ENCODE measurements at places on chromosomes 11 and 22. TPM values are rescaled to one million over a fixed set of nuclear protein-coding genes. Genes with fewer than 3 reads are reported as not detected.

- no peaks in the 10 kb centered on the region for H3K4me1 ChIP-seq
- no peak for DNase-seq
- no peak overlapping the region for H3K4me3 ChIP-seq
Observed at GRCh38 chr11:81596704-81597103, 1137.0 kb downstream of the FAM181B start.

- no peak overlapping the region for H3K4me3 ChIP-seq
- peaks cover 23% of the 10 kb centered on the region for H3K27me3 ChIP-seq
- no peaks in the 10 kb centered on the region for H3K36me3 ChIP-seq
- DNase-seq: no peak
- no peak overlapping the region for H3K27ac ChIP-seq
Observed at GRCh38 chr11:6315811-6316425, 4.4 kb downstream of the CAVIN3 start.

GRCh38 chr22:36180038-36180880, 19.7 kb upstream of the APOL3 start:
- no peaks in the 10 kb centered on the region for H3K27me3 ChIP-seq
- DNase-seq: peak; percentile 18
- no peaks in the 10 kb centered on the region for H3K4me1 ChIP-seq
- no peaks in the 10 kb centered on the region for H3K36me3 ChIP-seq
- H3K27ac ChIP-seq: no peak overlapping the region

- no peak overlapping the region for H3K4me3 ChIP-seq
- no peaks in the 10 kb centered on the region for H3K27me3 ChIP-seq
- H3K4me1 ChIP-seq: peaks cover 11% of the 10 kb centered on the region
- no peaks in the 10 kb centered on the region for H3K36me3 ChIP-seq
Observed at GRCh38 chr22:24418786-24419474, 8.5 kb upstream of the ADORA2A start.

NPAS4 gene
- 0.08 TPM for total RNA-seq

MAJIN gene
- not detected for total RNA-seq

APLNR gene
- total RNA-seq: not detected
